EH (cell line): ENCODE measurements at places on chromosomes 1 and 21.

DNA sequence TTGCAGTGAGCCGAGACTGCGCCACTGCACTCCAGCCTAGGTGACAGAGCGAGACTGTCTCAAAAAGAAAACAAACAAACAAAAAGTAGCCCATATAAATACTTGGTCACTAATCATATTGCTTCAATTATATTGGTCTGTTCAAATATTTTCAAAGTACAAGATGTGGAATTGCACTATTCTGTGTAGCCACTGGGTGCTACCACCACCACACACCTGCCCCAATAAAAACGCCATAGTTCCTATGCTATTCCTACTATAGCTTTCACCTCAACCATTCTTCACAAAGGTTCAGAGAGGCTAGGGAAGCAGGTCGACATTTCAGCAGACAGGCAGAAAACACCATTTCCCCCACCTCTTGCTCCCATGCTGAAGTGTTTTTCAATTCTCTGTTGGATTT lies 16.7 kb downstream of the NDC1 start:
- DNase-seq = no peak

- no peak for DNase-seq
Measured at GRCh38 chr1:2987773-2988172, 33.5 kb upstream of the ACTRT2 start.

GRCh38 chr1:24554714-24555113 lies 1.2 kb upstream of the NCMAP start:
- DNase-seq = no peak

GRCh38 chr1:41914516-41914915 lies 4.2 kb downstream of the HIVEP3 start:
- no peak for DNase-seq

DNA sequence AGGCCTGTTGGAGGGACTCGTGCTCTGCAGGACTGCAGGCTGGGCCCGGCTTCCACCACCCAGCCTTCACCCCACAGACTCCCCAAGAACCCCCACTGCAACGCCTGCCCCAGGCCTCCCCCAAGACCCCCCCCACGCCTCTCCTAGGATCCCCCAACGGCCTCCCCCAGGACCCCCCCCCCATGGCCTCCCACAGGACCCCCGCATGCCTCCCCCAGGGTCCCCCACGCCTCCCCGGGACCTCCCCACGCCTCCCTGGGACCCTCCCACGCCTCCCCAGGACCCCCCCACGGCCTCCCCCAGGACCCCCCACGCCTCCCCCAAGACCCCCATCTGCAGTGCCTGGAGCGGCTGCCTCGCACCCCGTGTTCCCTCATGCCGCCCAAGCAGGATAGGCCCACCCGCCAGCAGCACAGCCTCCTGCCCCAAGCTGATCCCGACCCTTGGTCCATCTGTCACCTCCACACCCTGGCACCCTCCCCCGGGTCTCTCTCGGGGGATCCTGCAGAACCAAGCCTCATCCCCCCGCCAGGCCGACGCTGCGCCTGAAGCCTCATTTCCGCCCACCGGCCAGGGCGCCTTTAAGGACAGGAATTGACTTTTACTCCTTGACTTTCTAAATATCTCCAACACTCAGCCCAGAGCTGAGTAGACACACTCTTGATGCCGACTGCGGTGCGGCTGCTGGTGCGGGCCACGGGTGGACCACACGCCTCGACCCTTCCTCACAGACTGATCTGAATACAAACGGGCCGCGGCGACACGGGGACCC lies 14.1 kb upstream of the RNF223 start:
- DNase-seq = no peak

GRCh38 chr1:16981269-16981849 lies 939 bp upstream of the MFAP2 start:
- peak; percentile 96 for DNase-seq

- DNase-seq = no peak
Measured at GRCh38 chr1:160858097-160858496, 4.6 kb downstream of the CD244 start.

DNA sequence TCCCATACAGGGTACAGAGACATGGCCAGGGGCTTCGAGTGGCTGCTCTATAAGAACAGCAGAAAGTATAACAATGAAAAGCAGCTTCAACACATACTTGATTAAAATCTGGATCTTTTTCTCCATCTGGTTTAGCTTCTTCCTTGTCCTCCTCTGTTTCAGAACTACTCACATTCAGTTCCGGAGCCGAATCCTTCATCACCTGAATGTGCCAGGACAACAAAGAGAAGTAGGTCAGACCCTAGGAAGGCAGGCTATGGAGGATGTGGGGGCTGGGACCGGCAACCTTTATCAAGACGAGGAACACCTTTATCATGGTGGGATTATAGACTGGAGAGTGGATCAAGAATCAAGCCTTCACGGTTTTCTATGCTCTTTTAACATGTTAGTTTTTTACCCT lies 32.2 kb upstream of the RAP1GAP start:
- DNase-seq = no peak

DNA sequence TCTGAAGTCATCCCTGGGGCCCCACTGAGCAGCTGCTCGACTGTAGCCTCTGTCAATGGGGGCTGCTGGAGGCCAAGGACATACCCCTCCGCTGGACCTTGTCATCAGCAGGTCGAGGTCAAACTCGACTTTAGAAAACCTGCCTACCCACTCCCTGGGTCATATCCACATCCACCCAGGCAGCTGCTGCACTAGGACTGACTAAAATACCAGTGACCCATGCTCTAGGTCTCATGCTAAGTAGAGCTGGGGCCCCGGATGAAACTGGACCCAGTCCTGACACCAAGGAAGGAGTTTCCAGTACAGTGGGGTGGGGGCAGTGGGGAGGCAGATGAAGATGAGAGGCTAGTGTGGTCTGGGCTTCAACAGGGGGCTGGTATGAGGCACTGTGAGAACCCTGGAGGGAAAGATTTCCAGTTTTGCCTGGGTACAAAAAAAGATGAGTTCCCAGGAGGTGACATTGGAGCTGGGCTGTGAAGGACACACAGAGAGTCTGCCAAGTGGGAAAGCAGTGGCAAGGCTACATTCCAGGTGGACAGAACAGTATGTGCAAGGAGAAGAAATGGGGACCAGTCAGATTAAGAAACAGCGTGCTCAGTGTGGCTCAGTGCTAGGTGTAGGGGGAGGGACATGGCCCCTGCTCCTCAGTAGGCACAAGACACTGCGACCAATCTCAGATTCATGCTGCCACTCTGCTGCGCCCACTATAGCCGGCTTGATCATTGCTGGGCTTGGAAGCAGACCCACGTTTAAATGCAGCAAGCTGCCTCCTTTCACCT lies 12.4 kb downstream of the SLC2A1 start:
- no peak for DNase-seq

DNA sequence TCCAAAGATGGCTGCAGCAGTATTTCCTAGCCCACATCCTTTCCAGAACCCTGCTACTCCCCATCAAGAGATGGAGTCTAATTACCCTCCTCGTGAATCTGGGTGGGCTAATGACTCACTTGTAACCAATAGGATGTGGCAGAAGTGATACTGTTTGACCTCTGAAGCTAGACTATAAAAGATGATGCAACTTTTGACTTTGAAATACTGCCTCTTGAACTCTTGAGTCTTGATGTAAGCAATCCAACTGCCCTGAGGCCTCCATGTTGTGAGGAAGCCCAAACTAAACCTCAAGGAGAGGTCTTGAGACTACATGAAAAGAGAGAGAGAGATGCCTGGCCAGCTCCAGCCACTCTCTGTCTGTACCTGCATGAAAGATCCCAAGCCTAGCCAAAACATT lies 29.5 kb downstream of the LMO4 start:
- DNase-seq = peak; percentile 30

- peak; percentile 7 for DNase-seq
Measured at GRCh38 chr1:227887697-227888403, 59.9 kb downstream of the WNT9A start.
